ENCODE measurements at places on chromosomes 1 and 21. TPM values are rescaled to one million over a fixed set of nuclear protein-coding genes. Genes with fewer than 3 reads are reported as not detected.

Gene SPRR2A
- not detected for total RNA-seq

Gene TNFSF4
- 14.6 TPM for total RNA-seq

Gene VASH2
- total RNA-seq: 0.44 TPM

Gene SYTL1
- total RNA-seq: 1.4 TPM

Gene AXDND1
- total RNA-seq: 3.1 TPM

Gene CD53
- 0.30 TPM for total RNA-seq

Data from M059J (cell line).